A549 treated with ZK216348 at 1 μM for 4 hours (cell line): ENCODE measurements at places on chromosomes 13 and 19. TPM values are rescaled to one million over a fixed set of nuclear protein-coding genes. Genes with fewer than 3 reads are reported as not detected.

FFAR1 gene
- total RNA-seq: not detected in 5 replicates

TNNT1 gene
- 96.6 to 145 TPM (median 141 TPM) in 5 replicates for total RNA-seq

KLK5 gene
- not detected in 5 replicates for total RNA-seq

FREM2 gene
- total RNA-seq: not detected in 5 replicates

ICAM4 gene
- 0.36 TPM in 1 of 5 replicates, not detected in the others for total RNA-seq

ADAMTS10 gene
- total RNA-seq: 9.0 to 19.4 TPM (median 15.3 TPM) in 5 replicates

SIGLEC5 gene
- total RNA-seq: not detected in 5 replicates

WDR87 gene
- not detected in 5 replicates for total RNA-seq

ZNF224 gene
- 9.0 to 11.9 TPM (median 10.6 TPM) in 5 replicates for total RNA-seq

PSG2 gene
- total RNA-seq: not detected in 5 replicates

ZNF667 gene
- not detected in 5 replicates for total RNA-seq

STOML3 gene
- not detected in 5 replicates for total RNA-seq

TMC4 gene
- 1.5 to 2.8 TPM (median 1.6 TPM) in 5 replicates for total RNA-seq

TSC22D1 gene
- total RNA-seq: 48.6 to 71.6 TPM (median 66.8 TPM) in 5 replicates

ZNF304 gene
- total RNA-seq: 1.8 to 2.3 TPM (median 2.1 TPM) in 5 replicates

SULT2B1 gene
- total RNA-seq: 12.0 to 18.2 TPM (median 16.6 TPM) in 5 replicates

NCAN gene
- 0.02 TPM in 1 of 5 replicates, not detected in the others for total RNA-seq

TSSK6 gene
- total RNA-seq: 0.31 to 2.0 TPM (median 1.7 TPM) in 5 replicates

MAMSTR gene
- total RNA-seq: 0.14 to 0.67 TPM (median 0.41 TPM) in 5 replicates

SLITRK6 gene
- total RNA-seq: 0.09 to 0.63 TPM (median 0.25 TPM) in 5 replicates

SMIM44 gene
- not detected in 5 replicates for total RNA-seq

FXYD3 gene
- total RNA-seq: 0.32 to 0.58 TPM (median 0.34 TPM) in 3 of 5 replicates, not detected in the others

LHB gene
- not detected in 5 replicates for total RNA-seq

PSG6 gene
- not detected in 5 replicates for total RNA-seq

DNAAF3 gene
- 3.1 to 6.7 TPM (median 5.6 TPM) in 5 replicates for total RNA-seq

SPC24 gene
- total RNA-seq: 14.2 to 17.8 TPM (median 16.2 TPM) in 5 replicates

CCDC169 gene
- 0.28 to 0.74 TPM (median 0.35 TPM) in 5 replicates for total RNA-seq

SCAF1 gene
- 32.3 to 79.6 TPM (median 75.1 TPM) in 5 replicates for total RNA-seq

MAB21L1 gene
- not detected in 5 replicates for total RNA-seq

NLRP5 gene
- total RNA-seq: not detected in 5 replicates

LILRB5 gene
- 0.04 TPM in 1 of 5 replicates, not detected in the others for total RNA-seq

CGB8 gene
- 2.1 to 4.2 TPM (median 3.0 TPM) in 5 replicates for total RNA-seq

CACTIN gene
- total RNA-seq: 10.0 to 23.1 TPM (median 19.1 TPM) in 5 replicates

RFPL4A gene
- total RNA-seq: 0.28 to 1.1 TPM (median 0.51 TPM) in 4 of 5 replicates, not detected in the other

RUBCNL gene
- total RNA-seq: 0.08 to 0.11 TPM (median 0.11 TPM) in 3 of 5 replicates, not detected in the others

LIM2 gene
- not detected in 5 replicates for total RNA-seq

COL4A1 gene
- total RNA-seq: 61.2 to 103 TPM (median 88.8 TPM) in 5 replicates

ZNF865 gene
- 5.4 to 14.2 TPM (median 13.0 TPM) in 5 replicates for total RNA-seq

CC2D1A gene
- total RNA-seq: 7.6 to 11.7 TPM (median 10.5 TPM) in 5 replicates

LRRC63 gene
- total RNA-seq: 0.13 TPM in 1 of 5 replicates, not detected in the others

CACNG8 gene
- 0.83 to 1.4 TPM (median 1.4 TPM) in 5 replicates for total RNA-seq

GPR12 gene
- total RNA-seq: not detected in 5 replicates

RNF113B gene
- not detected in 5 replicates for total RNA-seq

ATP1A3 gene
- 2.0 to 6.2 TPM (median 5.0 TPM) in 5 replicates for total RNA-seq

PGLYRP2 gene
- not detected in 5 replicates for total RNA-seq

HTR2A gene
- total RNA-seq: not detected in 5 replicates

SLC5A5 gene
- 0.07 to 0.33 TPM (median 0.20 TPM) in 5 replicates for total RNA-seq

CARS2 gene
- 43.1 to 68.8 TPM (median 57.1 TPM) in 5 replicates for total RNA-seq

CYP4F2 gene
- 0.10 TPM in 1 of 5 replicates, not detected in the others for total RNA-seq

SOHLH2 gene
- total RNA-seq: not detected in 5 replicates

FGF21 gene
- total RNA-seq: not detected in 5 replicates

MIR17HG gene
- total RNA-seq: 0.51 to 1.6 TPM (median 1.3 TPM) in 5 replicates

CCL25 gene
- not detected in 5 replicates for total RNA-seq

TSKS gene
- total RNA-seq: not detected in 5 replicates

SERP2 gene
- total RNA-seq: not detected in 5 replicates

OR10H1 gene
- not detected in 5 replicates for total RNA-seq

CLEC17A gene
- total RNA-seq: not detected in 5 replicates
